ENCODE measurements at places on chromosomes 2 and 18.
A peak's percentile ranks its signal among the peaks of the same experiment; 100 is the strongest.

GRCh38 chr18:43134876-43135275, 19.4 kb upstream of the RIT2 start:
- peak; percentile 70 for DNase-seq

DNA sequence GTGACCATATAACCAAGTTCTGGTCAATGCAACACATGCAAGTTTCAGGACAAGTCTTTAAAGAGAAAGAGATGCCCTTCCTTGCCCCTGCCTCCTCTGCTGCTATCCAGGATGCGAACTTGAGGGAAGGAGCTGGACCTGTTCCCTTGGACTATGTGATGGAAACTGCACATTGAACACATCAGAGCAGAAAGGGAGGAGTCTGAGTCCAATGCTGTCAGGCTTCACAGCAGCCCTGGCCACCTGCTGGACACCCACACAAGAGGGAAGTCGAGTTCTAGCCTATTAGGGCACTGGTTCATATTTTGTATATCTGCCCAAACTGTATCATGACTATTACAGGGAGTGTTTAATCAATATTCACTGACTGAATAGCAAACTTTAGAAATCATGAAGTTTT, 38.3 kb upstream of the TEX51 start:
- no peak for DNase-seq

- DNase-seq, result no peak
These were observed 36.1 kb upstream of the MYO3B start for GRCh38 chr2:170141865-170142264.

GRCh38 chr2:25276569-25277465, 64.9 kb downstream of the DNMT3A start:
- DNase-seq, result no peak

DNA sequence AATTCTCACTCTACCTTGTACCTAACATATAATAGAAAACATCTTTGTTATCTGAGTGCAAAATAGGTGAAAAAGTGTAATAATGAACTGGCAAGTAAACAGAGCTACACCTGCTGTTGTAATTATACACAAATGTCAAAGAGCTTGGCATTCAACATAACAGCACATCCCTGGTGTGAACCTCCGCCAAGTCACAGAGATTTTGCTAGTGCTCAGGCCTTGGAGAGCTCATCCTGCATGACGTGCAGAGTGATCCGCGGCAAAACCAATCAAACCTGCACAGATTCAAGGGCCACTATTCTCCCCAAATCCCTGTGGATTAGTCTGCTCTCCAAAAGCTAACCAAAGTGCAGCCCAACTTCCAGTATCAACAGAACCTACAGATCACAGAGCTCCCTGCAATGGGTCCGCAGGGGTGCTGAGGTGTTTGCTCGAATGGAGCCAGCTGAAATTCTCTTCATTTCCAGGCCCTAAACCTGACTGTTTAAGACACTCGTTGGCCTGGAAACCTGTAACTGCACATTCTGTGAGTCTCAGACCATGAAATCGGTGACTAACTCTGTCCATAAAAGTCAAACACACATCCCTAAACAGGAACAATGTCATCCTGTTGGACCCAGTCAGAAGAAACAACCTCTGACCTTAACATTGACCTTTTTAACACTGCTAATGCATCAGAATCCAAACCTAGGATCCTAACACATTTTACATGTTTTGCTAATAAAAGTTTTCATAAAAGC, 111.8 kb downstream of the EPB41L3 start:
- DNase-seq, result no peak

DNA sequence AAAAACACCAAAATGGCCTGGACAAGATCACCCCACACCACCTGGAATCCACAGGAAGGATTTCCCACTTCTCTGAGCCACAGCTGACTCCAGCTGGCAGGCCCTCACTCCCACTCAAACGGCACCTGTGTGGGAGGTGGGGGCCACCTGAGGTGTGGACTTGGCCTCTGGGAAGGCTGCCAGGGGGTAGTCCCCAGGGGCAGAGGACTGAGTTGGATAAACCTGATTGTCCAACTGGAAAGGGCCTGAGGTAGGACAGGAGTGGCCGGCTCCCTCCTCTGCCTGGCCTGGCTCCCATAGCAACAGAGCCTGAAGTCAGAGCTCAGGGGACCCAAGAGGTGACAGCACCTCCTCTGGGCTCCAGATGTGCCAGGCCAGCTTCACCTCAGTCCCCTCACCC, 300.2 kb downstream of the CELF4 start:
- DNase-seq, result no peak

- DNase-seq, result no peak
These were observed 21.4 kb upstream of the PLEKHM3 start for GRCh38 chr2:208046686-208047085.

GRCh38 chr18:36693931-36694620, 134.7 kb downstream of the TPGS2 start:
- DNase-seq, result no peak

DNA sequence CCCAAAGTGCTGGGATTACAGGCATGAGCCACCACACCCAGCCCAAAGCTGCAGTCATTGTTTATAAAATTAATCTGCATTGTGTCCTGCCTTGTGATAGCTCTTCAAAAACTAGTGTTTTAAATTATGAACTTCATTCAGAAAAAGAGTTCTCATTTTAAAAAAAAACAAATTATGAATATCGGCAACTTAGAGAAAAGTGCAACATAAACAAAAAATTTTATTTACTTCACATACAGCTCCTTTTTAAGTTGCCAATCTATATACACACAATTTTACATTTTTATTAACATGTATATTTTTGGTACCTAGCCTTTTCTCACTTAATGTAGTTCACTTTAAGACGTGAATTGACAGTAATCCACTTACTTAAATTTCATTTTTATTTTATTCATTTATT, 46.9 kb downstream of the GEMIN6 start:
- DNase-seq, result no peak

DNA sequence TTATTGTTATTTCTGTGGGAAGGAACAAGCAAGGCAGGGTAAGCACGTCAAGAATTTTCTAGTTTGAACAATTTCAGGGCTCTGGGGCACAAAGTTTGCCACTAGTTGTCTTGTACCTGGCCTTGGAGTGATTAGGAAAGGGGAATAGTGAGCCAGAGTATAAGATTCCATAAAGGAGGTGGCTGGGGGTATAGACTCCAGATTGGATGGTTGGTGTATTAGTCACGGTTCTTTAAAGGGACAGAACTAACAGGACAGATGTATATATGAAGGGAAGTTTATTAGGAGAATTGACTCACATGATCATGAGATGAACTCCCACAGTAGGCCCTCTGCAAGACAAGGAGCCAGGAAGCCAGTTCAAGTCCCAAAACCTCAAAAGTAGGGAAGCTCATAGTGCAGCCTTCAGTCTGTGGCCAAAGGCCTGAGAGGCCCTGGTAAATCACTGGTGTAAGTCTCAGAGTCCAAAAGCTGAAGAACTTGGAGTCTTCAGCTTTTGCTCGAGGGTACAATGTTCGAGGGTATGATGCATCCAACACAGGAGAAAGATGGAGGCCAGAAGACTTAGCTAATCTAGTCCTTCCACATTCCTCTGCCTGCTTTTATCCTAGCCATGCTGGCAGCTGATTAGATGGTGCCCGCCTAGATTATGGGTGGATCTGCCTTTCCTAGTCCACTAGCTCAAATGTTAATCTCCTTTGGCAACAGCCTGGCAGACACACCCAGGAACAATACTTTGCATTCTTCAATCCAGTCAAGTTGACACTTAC, 31.5 kb upstream of the PTPRM start:
- DNase-seq, result no peak

DNA sequence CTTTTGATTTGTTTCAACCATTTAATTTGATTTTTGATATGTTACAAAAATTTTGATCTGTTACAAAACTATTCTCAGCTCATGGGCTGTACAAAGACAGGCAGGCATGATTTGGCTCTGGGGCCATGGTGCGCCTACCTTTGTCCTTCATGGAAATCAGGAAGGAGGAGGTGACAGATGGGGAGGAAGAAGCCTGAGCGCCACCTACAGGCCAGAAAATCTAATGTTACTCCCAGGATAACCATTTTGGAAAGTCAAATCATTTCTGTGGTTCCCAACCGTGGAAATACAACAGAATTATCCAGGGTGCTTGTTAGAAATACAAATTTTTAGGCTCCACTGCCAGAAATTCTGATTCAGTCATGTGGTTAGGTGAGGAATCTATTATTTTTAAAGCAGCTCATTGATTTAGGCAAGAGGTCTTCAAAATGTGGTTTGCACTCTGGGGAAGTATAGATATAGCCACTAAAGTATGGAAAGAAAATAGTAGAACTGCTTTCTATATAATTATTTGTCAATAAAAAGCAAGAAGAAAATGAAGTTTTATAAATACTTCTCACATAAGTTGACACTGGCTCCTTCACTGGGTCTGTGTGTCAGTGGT, 93.9 kb downstream of the EVA1A start:
- DNase-seq, result no peak

- DNase-seq, result no peak
These were observed 1.8 kb upstream of the WIPF1 start for GRCh38 chr2:174599310-174599921.

DNA sequence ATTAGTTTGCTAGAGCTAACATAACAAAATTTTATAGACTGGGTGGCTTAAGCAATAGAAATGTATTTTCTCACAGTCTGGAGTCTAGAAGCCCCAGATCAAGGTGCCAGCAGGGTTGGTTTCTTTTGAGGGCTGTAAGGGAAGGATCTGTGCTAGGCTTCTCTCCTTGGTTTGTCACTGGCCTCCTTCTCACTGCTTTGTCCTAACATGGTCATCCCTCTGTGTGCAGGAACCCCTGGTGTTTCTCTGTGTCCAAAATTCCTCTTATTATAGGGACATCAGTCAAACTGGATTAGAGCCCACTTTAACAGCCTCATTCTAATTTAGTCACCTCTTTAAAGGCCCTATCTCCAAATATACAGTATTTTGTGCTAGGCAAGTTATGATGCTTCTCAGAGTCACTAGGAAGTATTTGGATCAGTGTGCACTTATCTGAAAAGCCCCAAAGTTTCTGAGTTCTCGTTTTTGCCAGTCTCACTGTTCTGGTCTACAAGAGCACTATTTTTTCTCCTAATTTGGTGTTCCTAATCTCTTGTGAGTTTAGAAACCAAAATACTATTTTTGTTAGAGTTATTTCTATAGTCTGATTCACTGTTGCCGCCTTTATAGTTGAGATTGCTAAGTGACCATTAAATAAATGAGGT, 29.0 kb downstream of the ZC3H6 start:
- no peak for DNase-seq

- DNase-seq, result peak; percentile 59
These were observed 14.9 kb upstream of the MSH6 start for GRCh38 chr2:47767880-47768609.

DNA sequence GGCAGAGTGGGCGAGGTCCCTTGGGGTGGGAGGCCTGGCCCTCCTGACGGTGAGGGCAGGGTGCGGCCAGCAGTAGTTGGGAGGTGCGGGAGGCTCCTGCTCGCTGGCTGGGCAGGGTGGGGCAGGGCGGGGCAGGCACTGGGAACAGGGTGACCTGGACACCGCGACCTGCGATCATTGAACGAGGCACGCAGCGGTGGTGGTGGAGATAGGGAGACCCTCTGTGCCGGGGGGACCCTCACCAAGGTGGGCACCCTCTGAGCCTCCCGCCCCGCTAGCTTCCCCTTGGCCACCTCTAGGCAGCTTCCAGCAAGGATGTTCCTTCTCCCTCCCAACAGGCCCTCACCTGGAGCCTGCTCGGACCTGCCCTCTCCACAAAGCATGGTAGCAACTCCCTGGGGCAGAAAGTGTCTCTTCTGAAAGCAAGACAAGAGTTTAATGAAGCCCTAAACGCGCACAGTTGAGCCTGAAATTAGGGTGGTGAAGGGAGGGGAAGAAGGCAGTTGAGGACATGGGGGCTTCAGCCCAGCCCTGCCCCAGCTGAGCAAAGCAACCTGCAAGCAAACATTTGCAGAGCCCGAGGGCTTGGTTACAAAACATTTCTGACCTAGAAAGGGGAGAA, 15.4 kb upstream of the FOSL2 start:
- no peak for DNase-seq

DNA sequence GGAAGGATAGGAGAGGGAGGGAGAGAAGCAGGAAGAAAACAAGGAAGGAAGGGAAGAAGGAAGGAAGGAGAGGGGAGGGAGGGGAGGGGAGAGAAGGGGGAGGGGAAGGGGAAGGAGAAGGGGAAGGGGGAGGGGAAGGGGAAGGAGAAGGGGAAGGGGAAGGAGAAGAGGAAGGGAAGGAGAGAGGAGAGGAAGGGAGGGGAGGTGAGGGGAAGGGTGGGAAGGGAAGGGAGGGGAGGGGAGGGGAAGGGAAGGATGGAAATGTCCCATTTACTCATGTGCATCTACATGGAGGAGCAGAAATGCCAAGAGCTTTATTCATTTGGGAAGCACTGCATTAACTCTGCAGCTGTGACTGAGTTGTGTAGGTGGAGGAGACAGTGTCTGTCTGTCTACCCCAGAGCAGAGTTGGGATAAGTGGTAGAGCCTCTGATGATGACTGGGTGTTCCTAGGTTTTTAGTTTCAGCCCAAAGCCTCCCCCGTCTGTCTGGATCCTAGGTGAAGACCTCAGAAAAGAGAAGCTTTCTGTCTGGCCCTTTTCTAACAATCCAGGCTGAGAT, 131.3 kb downstream of the COL6A3 start:
- no peak for DNase-seq

DNA sequence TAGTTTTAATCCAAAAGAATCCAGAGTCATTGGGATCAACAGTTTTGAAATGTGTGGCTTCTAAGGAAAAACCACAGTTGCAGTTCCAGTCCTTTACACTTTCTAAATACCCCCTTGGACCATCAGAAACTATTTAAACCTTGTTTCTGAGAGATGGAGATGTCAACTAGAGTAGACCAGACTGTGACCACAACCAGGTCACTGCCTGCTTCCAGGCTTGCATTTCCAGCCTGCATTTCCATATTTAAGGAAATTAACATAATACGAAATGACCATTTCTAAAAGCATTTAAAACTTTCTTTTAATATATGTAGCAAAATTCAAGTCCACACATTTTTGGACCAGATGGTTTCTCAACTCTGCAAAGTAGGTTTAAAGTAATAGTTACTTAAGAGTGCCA, 38.4 kb downstream of the ADD2 start:
- no peak for DNase-seq

GRCh38 chr2:2621855-2622254, 290.8 kb upstream of the MYT1L start:
- DNase-seq, result no peak

- DNase-seq, result no peak
These were observed 11.3 kb downstream of the BOK start for GRCh38 chr2:241569831-241570281.

GRCh38 chr2:43100883-43101662, 125.3 kb downstream of the ZFP36L2 start:
- DNase-seq, result peak; percentile 98

DNA sequence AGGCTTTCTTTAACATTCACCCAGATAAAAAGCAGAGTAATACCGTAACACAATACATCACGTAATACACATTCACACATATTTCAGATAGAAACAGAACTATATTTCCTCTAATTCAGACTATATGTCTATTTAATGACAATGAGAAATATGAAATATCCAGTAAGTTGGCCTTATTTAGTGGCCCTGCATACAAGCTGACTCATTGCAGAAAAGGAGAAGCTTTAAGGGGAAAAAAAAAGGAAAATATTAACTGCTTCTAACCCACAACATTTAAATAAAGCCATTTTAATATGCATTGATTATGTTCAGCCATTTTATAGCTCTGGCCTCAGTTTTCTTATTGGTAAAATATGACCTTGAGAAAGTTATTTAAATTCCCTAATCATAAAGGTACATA, 94.8 kb downstream of the PPP1R1C start:
- no peak for DNase-seq

- no peak for DNase-seq
These were observed 81.7 kb upstream of the CAPN13 start for GRCh38 chr2:30888852-30889409.
